NCI-H2107 (cell line): ENCODE measurements at places on chromosomes 4 and X.

DNA sequence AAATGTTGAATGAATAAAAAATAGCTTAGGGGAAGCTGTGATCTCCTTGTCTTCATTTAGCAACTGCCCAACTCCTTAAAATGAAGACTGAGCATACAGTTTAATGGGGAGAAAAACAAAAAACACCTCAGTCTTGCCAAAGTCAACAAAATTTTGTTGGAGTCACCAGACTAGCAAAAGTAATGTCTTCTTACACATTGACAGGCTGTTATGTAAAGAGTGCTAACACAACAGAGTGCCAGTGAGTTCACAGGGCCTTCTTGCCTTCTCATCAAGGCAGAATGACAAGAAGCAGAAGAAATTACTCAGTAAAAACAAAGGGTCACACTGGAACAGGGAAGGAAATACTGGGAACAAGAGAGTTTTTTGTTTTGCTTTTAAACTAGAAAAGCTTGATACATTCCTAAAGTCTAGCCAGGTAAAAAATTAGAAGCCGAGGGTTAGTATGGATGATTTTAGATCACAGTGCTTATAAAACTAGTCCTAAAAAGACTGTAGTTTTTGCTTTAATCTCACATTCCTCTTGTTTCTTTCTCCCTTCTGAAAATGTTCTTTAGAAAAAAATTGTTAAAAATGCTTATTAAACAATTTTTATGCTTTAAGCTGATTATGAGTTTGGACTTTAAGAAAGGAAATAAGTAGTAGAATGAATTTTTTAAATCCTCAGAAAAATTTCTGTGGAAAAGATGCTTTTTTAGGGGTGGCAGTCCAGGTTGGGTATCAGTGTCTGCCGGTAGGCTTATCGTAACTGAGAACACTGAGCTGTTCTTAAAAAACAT, 38.7 kb upstream of the FRAS1 start:
- DNase-seq, result no peak

- DNase-seq, result no peak
These were observed 6.5 kb downstream of the TMEM150C start for GRCh38 chr4:82555276-82555675.

DNA sequence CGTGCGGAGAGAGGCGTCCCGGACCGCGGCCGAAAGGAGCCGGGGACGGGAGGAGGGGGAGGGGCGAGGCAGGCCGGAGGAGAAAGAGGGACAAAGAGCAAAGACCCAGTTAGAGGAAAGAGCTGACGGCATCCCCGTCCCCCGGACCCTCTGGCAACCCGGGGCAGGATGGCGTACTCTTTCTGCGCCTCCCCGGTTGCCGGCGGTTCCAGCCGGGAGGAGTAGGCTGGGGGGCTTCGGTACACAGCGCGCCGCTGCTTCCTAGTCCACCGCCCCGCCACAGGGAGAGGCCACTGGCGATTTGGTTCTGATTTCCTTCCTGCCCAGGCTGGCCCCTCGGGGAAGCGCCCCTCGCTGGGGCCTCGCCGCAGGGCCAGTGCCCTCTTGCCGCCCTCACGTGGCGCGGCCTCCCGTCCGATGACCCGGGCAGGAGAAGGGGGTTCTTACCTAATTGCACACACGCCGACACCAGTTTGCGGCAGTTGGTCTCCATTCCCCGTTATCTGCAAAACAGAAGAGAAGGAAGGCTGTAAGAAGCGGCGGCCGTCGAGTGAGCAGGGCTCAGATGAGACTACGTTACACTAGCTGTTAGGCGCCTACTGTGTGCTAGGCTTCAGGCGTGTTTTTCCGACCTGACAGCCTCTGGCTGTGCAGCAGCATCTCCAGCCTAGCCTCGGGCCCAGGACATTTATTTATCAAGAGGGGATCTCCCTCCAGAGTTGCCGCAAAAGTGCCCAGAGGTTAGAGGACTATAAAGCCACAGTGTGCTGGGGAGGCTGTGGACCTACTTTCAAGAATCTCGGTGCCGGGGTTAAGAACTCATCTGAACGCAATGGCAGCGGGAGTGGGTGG, 9.9 kb upstream of the PITX2 start:
- DNase-seq, result no peak

DNA sequence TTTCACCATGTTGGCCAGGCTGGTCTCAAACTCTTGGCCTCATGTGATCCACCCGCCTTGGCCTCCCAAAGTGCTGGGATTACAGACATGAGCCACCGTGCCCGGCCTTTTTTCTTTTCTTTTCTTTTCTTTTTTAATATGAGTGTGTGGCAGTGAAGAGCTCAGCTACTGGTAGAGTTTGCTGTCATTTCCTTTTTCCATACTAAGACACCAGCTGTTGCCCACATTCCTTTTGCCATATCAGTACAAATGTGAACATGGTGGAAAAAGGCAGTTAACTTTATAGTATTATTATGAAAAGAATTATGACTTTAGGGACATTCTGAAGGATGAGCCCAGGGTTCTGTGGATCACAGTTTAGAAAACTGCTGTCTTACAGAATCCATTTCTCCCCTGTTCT, 69.8 kb downstream of the EGF start:
- DNase-seq, result no peak

DNA sequence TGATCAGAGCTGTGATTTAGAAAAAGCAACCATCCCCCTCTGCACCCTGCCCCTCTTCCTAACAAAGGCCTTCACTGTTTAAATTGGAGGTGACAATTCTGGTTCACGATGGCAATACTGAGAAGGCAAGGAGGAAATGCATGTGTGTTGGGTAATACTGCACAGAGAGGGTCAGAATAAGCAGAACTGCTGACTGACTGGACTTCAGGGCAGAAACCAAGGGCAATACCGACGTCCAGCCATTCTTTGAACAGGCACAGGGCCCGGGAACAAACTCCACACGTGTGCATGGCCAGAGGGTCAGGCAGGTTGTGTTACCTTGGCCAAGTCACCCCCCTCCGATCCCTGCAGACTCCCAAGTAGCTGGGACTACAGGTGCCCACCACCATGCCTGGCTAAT, 6.0 kb downstream of the ACSL1 start:
- DNase-seq, result no peak
